Pulmonary artery endothelial cell (primary cell): ENCODE measurements at places on chromosomes 16 and 17. TPM values are rescaled to one million over a fixed set of nuclear protein-coding genes. Genes with fewer than 3 reads are reported as not detected.

Gene OGFOD1
- total RNA-seq = 87.0 and 152 TPM in 2 replicates

GRCh38 chr16:56871172-56871593 is 6.2 kb downstream of the SLC12A3 start:
- DNase-seq = no peak

- DNase-seq = no peak
Observed at GRCh38 chr16:58732545-58733247, 1.4 kb downstream of the GOT2 start.

- no peak for DNase-seq
Observed at GRCh38 chr17:36870720-36870999, 66.6 kb upstream of the LHX1 start.

DNA sequence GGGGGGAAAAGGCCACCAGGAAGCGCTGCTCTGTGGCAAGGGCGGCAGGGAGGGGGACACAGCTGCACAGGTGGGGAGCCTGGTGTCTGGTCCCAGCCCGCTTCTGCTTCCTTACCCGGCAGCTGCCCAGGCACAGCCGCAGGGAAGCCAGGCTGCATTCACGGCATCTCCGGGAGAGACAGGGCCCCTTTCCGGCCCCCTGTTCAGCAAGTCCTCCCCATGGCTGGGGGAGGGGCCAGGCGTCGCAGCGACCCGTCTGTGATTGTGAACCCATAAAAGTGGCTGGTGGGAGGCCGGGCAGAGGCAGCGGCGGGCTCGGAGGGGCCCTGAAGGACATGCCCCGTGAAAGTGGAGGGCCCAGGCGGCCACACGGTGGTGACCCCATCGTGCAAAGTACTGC is 28.7 kb downstream of the SOX8 start:
- no peak for DNase-seq

Gene ABAT
- total RNA-seq = 1.3 and 2.6 TPM in 2 replicates

Gene LRRC46
- not detected in 2 replicates for total RNA-seq

DNA sequence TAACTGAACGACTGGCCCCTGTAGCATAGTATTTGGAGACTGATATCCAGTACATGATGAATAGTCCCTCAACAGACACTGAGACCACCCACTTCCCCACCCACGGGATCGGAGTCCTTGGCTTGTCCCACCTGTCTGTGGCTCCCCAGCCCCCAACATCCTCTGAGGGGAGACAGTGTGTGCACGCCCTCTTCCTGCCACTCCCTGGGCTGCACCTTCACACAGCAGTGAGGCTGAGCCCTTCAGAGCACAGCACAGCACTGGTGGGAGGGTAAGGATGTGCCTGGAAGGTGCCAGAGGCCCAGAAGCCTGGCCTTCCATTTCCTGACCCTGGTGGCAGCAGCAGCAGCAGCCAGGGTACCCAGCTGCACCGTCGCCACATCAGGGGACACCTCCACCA is 11.0 kb downstream of the DNASE1 start:
- DNase-seq = no peak

- DNase-seq = no peak
Observed at GRCh38 chr16:1537763-1538289, 4.4 kb downstream of the TMEM204 start.

DNA sequence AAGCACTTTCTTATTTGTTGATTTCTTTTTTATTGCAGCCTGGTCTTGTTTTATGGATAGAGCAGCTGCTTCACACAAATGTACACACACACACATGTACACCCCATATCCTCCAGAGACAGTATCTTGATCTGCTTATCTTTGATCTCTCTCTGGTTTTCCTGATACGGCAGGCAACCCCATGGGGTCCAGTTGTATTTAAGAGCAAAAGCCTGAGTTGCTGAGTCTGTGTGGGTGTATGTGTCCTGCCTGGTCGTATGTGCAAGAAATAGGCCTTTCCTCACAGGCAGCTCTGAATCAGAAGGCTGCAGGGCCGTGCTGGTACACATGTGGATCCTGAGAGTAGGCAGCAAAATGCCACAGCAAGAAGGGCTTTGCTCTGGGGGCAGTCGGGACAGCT is 14.6 kb upstream of the LGALS9 start:
- no peak for DNase-seq

GRCh38 chr16:27766236-27766925 is 216.4 kb downstream of the KATNIP start:
- DNase-seq = no peak
